Stimulated activated CD4-positive, alpha-beta T cell treated with anti-CD3 and anti-CD28 coated beads, Interleukin-15, amount 100 ng/mL, for 1 hour (primary cell): ENCODE measurements at places on chromosomes 4 and X.

DNA sequence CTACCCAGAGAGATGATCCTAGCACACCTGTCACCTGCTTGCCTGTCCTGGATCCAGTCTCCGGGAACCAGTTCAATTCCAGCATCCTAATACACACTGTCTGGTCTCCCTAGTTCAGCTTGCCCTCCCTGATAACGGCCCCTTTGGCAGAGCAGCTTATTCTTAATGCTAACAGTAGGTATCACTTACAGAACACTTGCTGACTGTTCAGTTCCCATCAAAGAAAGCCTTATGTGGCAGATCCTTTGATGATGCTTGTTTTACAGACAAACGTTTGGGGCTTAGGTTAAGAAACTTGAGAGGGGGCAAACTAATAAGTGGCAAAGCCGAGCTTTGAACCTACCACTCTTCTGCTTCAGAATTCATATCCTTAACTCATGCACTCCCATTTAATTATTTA, 890 bp downstream of the RASSF6 start:
- no peak for DNase-seq

GRCh38 chr4:2934077-2934812, 29.0 kb downstream of the NOP14 start:
- DNase-seq, result no peak

DNA sequence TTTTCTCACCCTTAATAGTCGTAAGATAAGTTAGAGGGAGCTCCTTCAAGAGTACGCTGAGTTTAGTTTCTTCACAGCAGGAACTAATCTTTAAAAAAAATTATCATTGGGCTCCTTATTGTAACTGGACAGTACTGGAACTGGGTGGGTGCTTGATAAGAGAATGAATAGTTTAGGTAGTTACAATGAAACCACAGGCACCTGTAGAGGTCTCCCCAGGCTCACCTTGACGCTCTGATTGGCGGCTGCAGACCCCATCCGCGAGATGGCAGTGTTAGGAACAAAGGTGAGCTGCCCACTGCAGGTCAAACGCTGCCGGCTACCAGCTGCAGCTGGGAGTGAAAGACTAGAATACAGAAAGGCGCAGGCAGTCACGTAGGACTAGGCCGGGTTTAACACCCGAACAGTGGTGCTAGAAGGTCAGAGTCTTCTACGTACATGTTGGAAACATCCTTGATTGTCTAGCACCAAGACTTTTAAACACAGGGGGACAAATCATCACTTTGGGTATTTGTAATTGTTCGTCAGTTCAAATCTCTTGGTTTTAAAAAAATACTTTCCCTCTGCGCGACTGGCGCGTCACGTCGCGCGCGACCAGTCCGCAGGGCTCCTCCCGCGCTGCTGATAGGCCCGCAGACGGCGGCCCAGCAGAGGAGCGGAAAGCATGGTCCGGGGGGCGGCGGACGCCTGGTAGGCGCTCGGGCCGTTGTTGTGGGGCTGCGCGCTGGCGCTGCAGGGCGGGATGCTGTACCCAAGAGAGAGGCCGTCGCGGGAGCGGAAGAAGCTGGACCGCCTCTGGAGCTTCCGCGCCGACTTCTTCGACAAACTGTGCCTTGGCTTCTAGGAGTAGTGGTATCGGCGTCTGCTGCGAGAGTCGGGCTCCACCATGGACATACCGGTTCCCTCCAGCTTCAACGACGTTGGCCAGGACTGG, 45.6 kb downstream of the SMARCA5 start:
- peak; percentile 52 for DNase-seq

GRCh38 chr4:185896817-185897488, 85.0 kb upstream of the SORBS2 start:
- no peak for DNase-seq

- no peak for DNase-seq
Observed at GRCh38 chr4:101264993-101265815, 82.1 kb downstream of the PPP3CA start.

DNA sequence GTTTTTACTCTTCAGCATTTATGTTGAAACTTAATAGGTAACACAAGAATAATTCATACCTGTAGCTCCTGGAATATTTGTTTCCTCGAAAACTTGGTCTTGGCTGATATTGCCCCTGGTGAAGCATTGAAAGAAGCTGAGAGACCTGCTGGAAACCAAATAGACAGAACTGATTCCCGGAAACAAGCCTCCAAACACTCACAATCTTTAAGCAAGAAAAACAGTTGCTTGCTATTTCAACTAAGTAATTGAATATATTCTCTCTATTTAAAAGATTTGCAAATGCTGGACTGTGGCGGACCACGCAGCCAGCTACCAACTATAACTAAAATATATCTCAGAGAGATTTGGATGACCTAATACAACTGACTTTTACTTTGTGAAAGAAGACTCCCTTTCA, 3.6 kb downstream of the PCDH18 start:
- DNase-seq, result no peak

DNA sequence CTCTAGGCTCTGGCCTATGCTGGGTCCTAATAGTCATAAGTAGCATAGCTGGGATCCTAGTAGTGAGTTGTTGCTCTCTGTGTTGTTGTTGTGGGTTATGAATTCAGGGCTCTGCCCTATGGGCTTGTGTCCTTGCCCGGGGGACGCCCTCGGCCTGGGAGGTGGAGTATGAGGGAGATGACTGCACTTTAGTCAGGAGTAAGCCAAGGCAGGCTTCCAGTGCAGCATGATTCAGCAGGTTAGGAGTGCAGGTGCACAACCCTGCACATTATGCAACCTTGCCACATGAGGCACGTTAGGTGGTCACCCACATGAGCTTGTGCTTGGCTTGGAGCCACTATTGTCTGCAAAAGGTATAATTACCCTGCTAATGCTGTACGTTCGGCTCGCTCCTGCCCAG, 58.4 kb upstream of the CCDC149 start:
- no peak for DNase-seq

DNA sequence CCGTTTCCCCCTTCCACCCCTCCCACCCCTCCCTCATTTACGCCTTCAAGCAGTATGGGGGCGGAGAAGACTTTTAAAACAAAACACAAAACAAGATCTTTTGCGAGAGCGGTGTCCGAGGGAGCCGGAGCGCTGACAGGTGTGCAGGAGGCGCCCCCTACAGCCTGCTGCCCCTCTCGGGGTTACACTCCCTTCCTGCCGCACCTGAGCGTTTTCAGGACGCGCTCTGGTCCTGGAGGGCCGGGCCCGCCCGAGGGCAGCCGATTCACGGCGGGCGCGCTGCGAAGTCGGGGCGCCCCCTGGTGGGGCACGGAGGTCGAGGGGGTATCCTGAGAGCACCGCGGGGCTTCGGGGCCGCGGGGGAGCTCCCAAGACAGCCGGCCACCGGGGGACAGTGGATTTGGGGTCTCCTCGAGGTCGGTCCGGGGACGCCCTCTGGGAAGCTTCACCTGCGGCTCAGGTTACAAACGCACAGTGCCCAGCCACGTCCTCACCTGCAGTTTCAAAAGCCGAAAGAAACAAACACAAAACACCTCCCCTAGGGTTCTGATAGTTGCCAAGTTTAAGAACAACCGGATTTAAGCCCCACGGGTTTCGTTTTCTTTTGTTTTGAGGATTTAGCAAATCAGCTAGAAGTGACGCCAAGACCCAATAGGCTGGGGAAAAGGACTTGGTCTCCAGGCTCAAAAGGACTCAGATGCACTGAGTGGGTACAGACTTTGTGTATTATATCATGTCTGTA, 8.0 kb upstream of the NEUROG2 start:
- peak; percentile 66 for DNase-seq

DNA sequence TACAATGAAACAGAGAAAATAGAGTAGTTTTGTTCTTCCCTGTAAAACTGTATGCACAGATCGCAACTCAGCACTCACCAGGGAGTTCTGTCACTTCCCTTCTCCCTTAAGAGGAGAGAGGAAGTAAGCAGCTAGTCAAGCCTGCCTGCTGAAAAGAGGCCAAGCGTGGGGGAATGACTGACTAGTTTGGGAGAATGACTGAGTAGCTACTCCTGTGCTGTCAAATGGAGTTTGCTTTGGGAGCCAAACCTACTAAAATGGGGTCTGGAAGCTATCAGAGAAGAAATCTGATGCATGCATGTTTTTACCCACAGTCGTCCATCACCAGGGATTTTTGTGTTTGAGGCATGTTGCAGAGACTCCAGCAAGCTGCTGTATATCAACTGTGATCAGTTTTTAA, 54.6 kb upstream of the LHFPL1 start:
- no peak for DNase-seq

DNA sequence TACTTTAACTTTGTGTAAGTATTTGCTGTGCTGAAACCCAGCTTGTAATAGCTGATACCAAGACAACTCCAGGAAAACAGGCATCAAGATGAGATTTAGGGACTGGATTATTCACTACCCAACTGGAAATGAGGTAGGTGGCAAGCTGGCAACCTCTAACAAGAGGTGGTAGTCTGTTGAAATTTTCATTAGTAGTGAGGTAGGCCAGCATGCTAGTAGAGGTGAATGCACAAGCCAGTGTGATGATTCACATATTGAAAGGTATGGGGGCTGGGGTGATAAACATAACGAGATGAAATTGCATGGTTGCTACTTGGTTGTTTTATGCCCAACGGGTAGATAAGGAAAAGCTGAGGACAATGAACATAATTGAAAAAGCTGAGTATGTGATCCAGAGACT, 8.5 kb upstream of the TMPRSS11D start:
- no peak for DNase-seq

GRCh38 chr4:137389911-137390520, 142.3 kb downstream of the PCDH18 start:
- DNase-seq, result no peak

DNA sequence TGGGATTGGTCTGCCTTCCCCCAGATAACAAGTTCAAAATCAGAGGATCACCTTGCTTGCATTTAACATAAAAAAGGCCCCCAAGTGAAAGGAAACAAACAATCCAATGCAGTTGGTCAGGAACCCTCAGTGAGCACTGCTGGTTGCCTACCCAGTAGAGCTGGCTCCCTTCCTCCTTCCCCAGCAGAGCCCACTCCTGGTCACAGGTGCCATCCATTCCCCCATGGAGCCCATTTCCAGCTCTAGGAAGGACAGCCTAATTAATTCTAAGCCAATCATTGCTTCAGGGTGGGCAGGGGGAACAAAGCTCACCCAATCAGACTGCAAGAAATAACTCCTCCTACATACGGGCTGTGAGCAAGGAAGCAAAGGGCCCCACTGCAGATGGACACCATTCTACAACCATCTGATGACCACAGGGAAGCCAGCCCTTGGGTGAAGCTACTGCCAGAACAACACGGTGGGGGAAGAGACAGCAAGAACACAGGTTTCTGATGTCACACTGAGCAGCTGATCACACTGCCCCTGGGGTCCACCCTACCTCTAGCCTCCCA, 86.5 kb downstream of the SH3KBP1 start:
- DNase-seq, result no peak

- DNase-seq, result no peak
Observed at GRCh38 chr4:41304221-41304620, 47.5 kb downstream of the UCHL1 start.

DNA sequence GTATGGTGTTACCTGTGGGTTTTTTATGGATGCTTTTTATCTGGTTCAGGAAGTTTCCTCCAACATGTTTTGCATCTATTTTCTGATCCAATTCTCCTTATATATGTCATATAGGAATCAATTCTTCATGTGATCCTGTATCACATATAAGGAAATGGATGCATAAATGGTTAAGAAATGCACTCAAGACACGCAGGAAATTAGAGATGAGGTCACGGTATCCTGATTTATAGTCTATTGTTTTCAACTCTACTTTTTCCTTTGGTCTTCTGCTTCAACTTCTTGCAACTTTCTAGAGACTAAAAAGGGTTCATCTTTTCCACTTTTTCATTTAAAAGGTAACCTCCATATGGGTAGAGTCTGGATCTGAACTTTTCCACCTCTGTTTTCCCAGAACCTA, 33.6 kb upstream of the IL13RA1 start:
- DNase-seq, result no peak

DNA sequence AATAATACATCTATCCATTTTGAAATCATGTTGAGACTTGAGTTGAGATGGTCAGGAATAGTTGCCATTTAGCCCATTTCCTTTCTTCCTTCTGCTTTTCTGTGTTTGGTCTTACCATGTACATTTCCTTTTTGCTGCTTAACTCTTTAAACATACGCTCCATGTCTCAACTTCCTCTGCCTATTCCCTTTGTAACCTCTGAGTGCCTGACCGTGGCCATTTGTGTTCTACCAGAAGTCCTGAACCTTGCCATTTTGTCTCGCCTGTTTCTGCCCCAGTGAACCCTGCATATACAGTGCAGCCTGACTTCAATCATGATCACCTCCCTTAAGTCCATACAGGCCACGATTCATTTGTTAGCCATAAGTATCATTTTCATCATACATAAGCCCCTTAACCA, 169.0 kb downstream of the RAPGEF2 start:
- DNase-seq, result no peak

DNA sequence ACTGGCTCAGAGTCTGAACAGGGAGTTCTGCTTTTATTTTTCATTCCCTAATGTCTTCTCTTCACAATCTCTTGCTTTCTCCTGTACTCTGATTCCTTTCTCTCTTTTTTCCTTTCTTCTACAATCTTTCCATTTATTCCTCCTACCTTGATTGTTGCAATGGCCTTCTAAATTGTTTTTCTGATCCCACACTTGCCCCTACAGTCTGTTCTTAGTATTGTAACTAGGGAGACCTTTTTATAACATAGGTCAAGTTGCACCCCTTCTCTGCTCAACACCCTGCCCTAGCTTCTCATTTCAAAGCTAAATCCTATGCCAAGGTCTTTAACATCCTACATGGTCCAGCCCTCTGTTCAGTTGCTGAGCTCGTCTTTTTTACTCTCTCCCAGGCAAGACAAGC, 277.9 kb downstream of the GBA3 start:
- DNase-seq, result no peak

DNA sequence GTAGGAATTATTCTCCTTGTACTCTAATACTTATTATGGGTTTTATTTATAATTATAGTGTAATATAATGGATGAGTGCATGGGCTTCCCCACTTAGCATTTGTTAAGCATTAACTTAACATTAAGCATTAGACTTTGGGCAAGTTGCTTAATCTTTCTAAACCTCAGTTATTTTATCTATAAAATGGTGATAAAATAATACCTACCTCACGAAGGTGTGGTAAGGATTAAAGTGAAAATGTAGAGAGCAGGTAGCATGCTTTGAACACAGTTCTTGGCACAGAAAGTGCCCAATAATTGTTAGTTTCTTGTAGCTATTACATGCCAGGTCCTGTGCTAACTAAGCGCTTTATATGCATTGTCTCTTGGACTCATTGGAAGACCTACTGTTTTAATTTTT, 2.6 kb downstream of the MSMO1 start:
- no peak for DNase-seq

- DNase-seq, result no peak
Observed at GRCh38 chrX:69031971-69032391, 133.3 kb downstream of the PJA1 start.

GRCh38 chr4:31917334-31917733, 1197.2 kb downstream of the PCDH7 start:
- DNase-seq, result no peak

GRCh38 chr4:79236785-79237184, 89.1 kb downstream of the NAA11 start:
- DNase-seq, result no peak

- DNase-seq, result no peak
Observed at GRCh38 chr4:122010610-122011009, 58.8 kb upstream of the TRPC3 start.

DNA sequence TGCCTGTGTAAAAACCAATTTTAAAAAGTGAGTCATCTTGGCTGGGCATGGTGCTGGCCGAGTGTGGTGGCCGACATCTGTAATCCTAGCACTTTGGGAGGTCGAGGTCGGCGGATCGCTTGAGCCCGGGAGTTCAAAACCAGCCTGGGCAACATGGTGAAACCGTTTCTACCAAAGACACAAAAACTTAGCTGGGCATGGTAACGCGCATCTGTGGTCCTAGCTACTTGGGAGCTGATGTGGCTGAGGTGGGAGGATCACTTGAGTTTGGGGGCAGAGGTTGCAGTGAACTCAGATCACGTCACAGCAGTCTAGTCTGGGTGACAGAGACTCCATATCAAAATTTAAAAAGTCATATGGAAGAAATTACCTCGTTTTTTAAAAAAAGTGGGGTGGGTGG, 7.6 kb downstream of the RLIM start:
- DNase-seq, result no peak
